ENCODE measurements at places on chromosomes 16 and 17. TPM values are rescaled to one million over a fixed set of nuclear protein-coding genes. Genes with fewer than 3 reads are reported as not detected.

Gene BIRC5
- 62.8 TPM for total RNA-seq

Gene FSCN2
- total RNA-seq: 0.27 TPM

Gene SMIM36
- total RNA-seq: not detected

Gene KRTAP4-1
- not detected for total RNA-seq

Gene UTS2R
- total RNA-seq: not detected

Gene SPNS2
- 4.6 TPM for total RNA-seq

Gene EZH1
- total RNA-seq: 14.7 TPM

Gene TBC1D26
- total RNA-seq: 0.19 TPM

Gene SLC13A2
- not detected for total RNA-seq

Gene HSD17B1
- total RNA-seq: 0.63 TPM

Gene SCNN1G
- not detected for total RNA-seq

Gene CTCF
- total RNA-seq: 26.3 TPM

Gene ZSCAN10
- total RNA-seq: not detected

Gene GPR179
- total RNA-seq: not detected

Gene CNGB1
- not detected for total RNA-seq

Gene NPIPB9
- 3.5 TPM for total RNA-seq

Gene AIPL1
- not detected for total RNA-seq

Gene C16orf46
- 0.18 TPM for total RNA-seq

Gene MYH1
- not detected for total RNA-seq

All from endothelial cell of coronary artery (primary cell).